Omental fat pad (tissue), 4 donors: ENCODE measurements at places on chromosomes 1 and 21. TPM values are rescaled to one million over a fixed set of nuclear protein-coding genes. Genes with fewer than 3 reads are reported as not detected.

OLIG2 gene
- not detected for total RNA-seq

IGSF5 gene
- total RNA-seq = not detected

NBPF8 gene
- 9.7 TPM for total RNA-seq

CFHR1 gene
- 0.84 TPM for total RNA-seq

ERRFI1 gene
- 249 TPM for total RNA-seq

TRABD2B gene
- 3.0 TPM for total RNA-seq

SPRR3 gene
- not detected for total RNA-seq

TTC22 gene
- 0.88 TPM for total RNA-seq

RASAL2 gene
- total RNA-seq = 13.5 TPM

FBXO2 gene
- total RNA-seq = 24.3 TPM

OR6K3 gene
- total RNA-seq = not detected

HLCS gene
- 14.3 TPM for total RNA-seq

TSACC gene
- not detected for total RNA-seq

BTBD19 gene
- 8.2 TPM for total RNA-seq

SGIP1 gene
- total RNA-seq = 1.9 TPM

C1orf185 gene
- not detected for total RNA-seq

ASCL5 gene
- not detected for total RNA-seq

NGF gene
- total RNA-seq = 2.3 TPM

ATP1A4 gene
- not detected for total RNA-seq

E2F2 gene
- 0.60 TPM for total RNA-seq

PCNT gene
- total RNA-seq = 23.6 TPM

RBM11 gene
- total RNA-seq = not detected
